ENCODE measurements at places on chromosomes 1 and 21.

GRCh38 chr1:159163614-159164228 is 7.7 kb upstream of the CADM3 start:
- DNase-seq: no peak

GRCh38 chr1:218401998-218402785 is 57.1 kb downstream of the TGFB2 start:
- peak; percentile 70 for DNase-seq

DNA sequence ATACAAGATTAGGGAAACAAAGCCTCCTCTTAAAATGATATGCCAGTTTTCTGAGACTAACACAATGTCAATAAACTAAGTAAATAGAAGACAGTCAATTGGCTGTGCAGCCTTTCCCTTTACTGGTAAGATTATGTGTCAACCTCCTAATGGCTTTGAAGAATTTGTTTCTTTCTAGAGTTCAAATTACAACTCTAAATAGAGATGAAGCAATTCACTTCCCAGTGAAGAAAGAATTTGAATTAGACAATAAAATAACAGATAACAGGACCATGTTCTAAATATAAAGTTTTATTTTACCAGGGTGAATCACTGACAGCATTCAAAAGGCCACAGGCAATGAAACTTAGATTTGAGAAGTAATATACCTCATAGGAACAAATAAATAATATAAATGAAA is 680.3 kb downstream of the PLA2G4A start:
- DNase-seq: no peak

DNA sequence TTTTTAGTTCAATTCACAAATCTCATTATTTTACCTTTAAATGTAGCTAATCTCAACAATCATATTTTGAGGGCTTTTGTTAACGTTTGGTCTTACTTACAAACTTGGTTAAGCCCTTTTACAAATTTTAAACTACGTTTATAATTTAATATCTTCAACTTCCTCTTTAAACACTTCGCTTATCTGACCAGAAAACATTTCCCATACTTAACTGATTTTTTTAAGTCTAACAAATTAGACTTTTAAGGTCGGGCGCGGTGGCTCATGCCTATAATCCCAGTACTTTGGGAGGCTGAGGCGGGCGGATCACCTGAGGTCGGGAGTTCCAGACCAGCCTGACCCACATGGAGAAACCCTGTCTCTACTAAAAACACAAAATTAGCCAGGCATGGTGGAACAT is 300.9 kb downstream of the LMX1A start:
- DNase-seq: no peak

- no peak for DNase-seq
These were observed 1.6 kb downstream of the RAB4A start for GRCh38 chr1:229272164-229273158.

DNA sequence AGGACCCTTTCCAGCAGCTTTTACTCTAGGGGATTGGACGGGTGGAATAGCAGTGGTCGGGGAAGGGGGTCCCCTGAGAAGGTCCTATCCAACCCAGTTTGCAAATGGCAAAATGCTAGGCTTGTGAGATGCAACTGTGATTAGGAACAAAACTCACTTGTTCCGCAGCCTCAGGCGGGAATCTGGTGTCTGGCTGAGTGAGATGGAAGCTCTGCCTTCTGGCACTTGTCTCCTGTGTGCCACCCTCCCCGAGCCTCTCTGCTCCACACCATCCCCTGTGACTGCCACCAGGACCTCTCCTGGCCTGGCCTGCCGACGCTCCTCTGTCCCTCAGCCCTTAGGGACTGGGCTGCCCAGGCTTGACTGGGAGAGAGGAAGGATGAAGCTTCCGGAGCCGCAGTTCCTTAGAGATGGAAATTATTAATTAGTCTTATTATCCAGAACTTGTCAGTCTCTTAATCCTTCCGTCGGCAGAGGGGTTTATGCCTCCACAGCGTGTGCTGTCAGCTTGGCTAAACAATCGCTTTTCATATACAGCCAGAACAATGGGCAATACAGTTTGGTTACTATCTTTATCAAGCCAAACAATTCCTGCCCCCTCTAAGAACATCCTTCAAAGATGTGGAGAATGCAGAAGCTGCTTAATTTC is 292.8 kb upstream of the VAMP3 start:
- DNase-seq: no peak

- DNase-seq: no peak
These were observed 38.8 kb downstream of the CASQ2 start for GRCh38 chr1:115729756-115730155.
